ENCODE measurements at places on chromosomes 11 and 22.
A peak's percentile ranks its signal among the peaks of the same experiment; 100 is the strongest.

DNA sequence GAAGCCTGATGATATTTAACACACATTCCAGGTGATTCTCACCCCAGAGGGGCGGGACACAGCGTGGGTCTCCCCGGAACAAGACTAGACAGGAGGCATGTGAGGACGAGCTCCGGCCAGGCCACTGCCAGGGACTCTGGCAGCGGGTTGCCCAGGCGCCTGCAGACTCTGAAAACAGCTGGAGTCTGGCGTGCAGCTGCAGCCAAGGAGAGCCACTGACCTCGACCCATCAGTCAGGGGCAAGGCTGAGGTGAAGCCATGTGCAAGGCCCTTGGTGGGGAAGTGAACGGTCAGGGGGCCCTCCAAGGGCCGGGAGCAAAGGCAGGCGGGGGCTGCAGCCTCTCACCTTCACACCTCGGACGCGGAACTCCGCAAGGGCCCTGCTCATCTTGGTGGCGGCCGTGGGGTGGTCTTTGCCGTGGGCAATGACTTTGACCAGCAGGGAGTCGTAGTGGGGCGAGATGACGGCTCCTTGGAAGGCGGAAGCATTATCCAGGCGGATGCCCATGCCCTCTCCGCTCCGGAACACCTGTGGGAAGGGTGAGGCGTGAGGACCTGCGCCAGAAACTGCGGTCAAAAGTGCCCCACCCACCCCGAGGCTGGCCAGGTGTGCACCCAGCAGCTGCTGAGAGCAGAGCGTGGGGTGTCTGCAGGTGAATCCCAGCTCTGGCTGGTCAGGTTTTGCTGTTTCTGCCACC, 6.7 kb downstream of the LRFN4 start:
- no peaks in the 10 kb centered on the region for H3K27me3 ChIP-seq
- DNase-seq, result no peak
- no peaks in the 10 kb centered on the region for H3K36me3 ChIP-seq
- no peak overlapping the region for H3K27ac ChIP-seq

GRCh38 chr11:111795334-111795985, 29.3 kb upstream of the PPP2R1B start:
- H3K4me1 ChIP-seq, result no peaks in the 10 kb centered on the region
- DNase-seq, result no peak
- no peak overlapping the region for H3K27ac ChIP-seq
- H3K4me3 ChIP-seq, result no peak overlapping the region

DNA sequence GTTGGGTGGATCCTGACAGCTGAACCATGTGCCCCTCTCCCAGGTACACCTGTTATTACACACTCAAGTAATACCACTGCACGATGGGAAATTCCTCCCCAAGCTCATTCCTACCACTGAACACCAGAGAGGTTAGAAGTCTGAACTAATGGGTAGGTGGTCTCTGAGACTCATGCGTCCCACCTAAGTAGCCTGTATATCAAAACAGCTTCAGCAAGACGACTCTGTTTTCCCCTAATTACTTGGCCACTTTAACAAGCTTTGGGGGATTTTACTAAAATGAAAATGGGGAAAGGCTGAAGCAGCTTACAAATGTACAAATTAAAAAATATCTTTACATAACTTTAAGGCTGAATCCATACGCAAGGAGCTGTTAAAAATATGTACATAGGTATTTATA, 29.4 kb downstream of the LGR4 start:
- no peak overlapping the region for H3K27ac ChIP-seq
- no peak overlapping the region for H3K4me3 ChIP-seq
- DNase-seq, result no peak
- no peaks in the 10 kb centered on the region for H3K36me3 ChIP-seq

DNA sequence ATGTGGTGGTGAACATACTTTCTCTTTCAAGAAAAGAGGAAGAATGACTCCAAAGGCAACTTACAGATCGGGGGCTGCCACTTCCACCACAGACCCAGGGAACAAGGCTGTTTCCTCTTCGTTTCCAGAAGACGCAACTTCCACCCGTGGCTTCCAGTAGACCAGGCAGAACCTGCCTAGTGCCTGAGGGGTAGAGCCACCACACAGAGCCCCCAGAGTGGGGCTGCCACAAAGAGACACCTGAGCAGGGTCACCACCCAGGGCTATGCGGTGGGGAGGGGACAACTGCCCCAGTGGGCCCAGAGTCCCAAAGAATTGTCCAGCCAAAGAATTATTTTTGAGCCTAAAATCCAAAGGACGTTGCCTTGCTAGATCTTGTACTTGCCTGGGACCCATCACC, 16.7 kb upstream of the PHF21B start:
- no peaks in the 10 kb centered on the region for H3K4me1 ChIP-seq
- H3K4me3 ChIP-seq, result no peak overlapping the region
- H3K36me3 ChIP-seq, result no peaks in the 10 kb centered on the region
- H3K27ac ChIP-seq, result no peak overlapping the region

- no peaks in the 10 kb centered on the region for H3K27me3 ChIP-seq
- peaks cover 33% of the 10 kb centered on the region for H3K36me3 ChIP-seq
- H3K4me1 ChIP-seq, result peaks cover 4% of the 10 kb centered on the region
- H3K4me3 ChIP-seq, result peak overlapping the region; percentile 58
Measured at GRCh38 chr22:41681616-41682015, 7.1 kb downstream of the SNU13 start.

GRCh38 chr11:2118677-2119076, 20.5 kb downstream of the IGF2 start:
- H3K27ac ChIP-seq, result no peak overlapping the region
- no peaks in the 10 kb centered on the region for H3K27me3 ChIP-seq
- H3K4me1 ChIP-seq, result no peaks in the 10 kb centered on the region
- DNase-seq, result no peak
- no peak overlapping the region for H3K4me3 ChIP-seq

DNA sequence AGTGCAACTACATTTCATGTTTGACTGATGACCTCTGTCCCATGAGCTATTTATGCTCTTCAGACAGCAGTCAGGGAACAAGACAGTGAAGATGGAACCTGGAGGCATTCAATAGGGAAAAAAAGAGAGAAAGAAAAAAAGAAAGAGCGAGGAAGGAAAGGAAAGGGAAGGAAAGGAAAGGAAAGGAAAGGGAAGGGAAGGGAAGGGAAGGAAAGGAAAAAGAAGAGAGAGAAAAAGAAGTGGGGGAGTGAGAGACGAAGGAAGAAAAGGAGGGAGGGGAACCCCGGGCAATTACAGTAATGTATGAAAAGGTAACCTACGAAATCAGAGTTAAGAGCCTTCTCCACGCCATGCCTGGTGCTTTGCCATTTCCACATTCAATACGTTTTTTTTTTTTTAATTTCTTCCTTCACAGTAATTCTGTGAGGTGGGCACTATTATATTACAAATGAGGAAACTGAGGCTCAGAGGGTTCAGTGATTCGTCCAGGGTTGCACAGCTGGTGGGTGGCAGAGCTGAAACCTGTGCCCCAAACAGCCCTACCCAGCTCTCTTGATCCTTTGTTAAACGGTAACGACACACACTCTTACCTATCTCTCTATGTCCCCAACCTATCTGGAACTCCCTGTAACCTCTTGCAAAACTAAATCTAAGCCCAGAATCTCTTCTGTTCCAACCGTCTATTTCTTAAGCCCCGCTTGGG, 39.3 kb downstream of the ETS1 start:
- no peak for DNase-seq
- H3K27ac ChIP-seq, result peak overlapping the region; percentile 55
- H3K4me1 ChIP-seq, result peaks cover 13% of the 10 kb centered on the region
- H3K4me3 ChIP-seq, result peak overlapping the region; percentile 55

DNA sequence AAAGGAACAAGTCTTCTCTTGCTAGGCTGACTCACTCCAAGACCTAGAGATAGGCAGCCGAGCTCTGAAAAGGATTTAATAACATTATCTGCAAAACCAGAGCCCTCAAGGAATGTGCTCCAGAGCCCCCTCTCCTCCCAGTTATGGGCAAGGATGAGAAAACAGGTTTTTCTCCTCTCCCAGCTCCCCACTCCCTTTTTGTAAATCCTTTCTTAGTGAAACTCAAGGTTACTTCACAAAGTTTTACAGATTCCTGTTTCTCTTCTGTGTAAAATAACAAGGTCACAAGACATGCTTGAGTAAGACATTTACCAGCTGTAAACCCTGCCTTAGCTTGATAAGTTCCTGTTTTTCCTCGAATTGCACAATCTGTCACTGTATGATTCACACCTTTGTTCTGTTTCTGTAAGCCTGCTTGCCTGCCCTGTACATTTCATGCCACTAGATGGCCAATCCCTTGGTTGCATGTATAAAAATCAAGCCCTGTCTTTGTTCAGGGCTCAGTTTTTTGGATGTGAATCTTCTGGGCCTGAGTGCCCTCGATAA, 489.4 kb downstream of the KCNA4 start:
- no peak overlapping the region for H3K27ac ChIP-seq
- H3K36me3 ChIP-seq, result no peaks in the 10 kb centered on the region
- no peak for DNase-seq

GRCh38 chr11:68854273-68854958, 12.7 kb upstream of the CPT1A start:
- H3K27me3 ChIP-seq, result no peaks in the 10 kb centered on the region
- H3K4me1 ChIP-seq, result no peaks in the 10 kb centered on the region
- no peaks in the 10 kb centered on the region for H3K36me3 ChIP-seq
- H3K27ac ChIP-seq, result no peak overlapping the region
- peak overlapping the region; percentile 40 for H3K4me3 ChIP-seq

- H3K4me1 ChIP-seq, result no peaks in the 10 kb centered on the region
- no peak overlapping the region for H3K27ac ChIP-seq
- H3K27me3 ChIP-seq, result no peaks in the 10 kb centered on the region
- no peaks in the 10 kb centered on the region for H3K36me3 ChIP-seq
- H3K4me3 ChIP-seq, result no peak overlapping the region
- DNase-seq, result no peak
Measured at GRCh38 chr22:26124991-26125725, 44.1 kb upstream of the SEZ6L start.

DNA sequence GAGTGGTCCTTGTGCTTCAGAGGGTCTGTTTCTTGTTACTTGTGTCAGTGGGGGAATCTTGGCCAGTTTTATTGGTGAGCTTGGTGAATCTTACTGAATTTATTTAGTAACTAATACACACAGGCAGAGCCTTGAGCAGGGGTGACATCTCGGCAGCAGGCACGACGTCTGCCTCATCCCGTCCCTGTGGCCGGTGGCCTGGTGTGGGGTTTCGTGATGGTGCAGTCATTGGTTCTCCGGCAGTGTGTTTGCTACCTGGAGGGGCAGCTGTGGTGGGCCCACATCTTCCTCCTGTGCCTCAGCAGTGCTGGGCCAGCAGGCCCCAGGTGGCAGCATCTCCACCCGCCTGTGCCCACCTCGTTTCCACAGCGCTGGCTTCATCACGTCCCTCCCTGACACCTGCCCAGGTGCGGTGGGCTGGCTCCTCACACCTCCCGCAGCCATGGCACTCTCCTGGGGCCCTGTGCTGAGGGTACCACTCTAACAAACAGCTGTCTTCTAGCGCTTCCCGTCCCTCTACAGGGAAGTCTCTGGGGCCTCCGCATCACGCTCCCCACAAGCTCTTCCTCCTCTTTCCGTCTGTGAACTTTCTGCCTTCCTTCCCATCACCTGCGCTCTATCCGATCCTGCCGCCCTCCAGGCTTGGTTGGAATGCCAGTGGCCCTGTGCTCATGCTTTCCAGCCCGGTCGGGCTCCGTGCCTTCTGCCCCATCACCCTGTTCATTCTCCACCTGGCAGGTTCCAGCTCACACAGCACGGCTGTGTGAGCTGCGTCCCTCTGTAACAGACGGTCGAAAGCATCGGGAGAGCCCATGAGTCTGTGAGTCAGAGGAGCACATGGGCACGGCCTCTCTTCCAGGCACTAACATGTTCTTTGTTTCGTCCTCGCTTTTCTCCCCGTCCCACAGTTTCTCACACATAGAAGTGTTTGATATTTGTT, 203.4 kb downstream of the TBC1D22A start:
- no peak overlapping the region for H3K27ac ChIP-seq
- no peak overlapping the region for H3K4me3 ChIP-seq
- H3K27me3 ChIP-seq, result no peaks in the 10 kb centered on the region
- no peak for DNase-seq
- no peaks in the 10 kb centered on the region for H3K36me3 ChIP-seq

GRCh38 chr11:69662806-69663205, 12.3 kb downstream of the LTO1 start:
- H3K4me1 ChIP-seq, result no peaks in the 10 kb centered on the region
- no peak overlapping the region for H3K27ac ChIP-seq
- H3K27me3 ChIP-seq, result no peaks in the 10 kb centered on the region
- H3K36me3 ChIP-seq, result peaks cover 40% of the 10 kb centered on the region
- no peak for DNase-seq
- H3K4me3 ChIP-seq, result no peak overlapping the region

- H3K27ac ChIP-seq, result peak overlapping the region; percentile 79
- H3K27me3 ChIP-seq, result no peaks in the 10 kb centered on the region
- peak; percentile 57 for DNase-seq
- H3K4me3 ChIP-seq, result no peak overlapping the region
- no peaks in the 10 kb centered on the region for H3K4me1 ChIP-seq
Measured at GRCh38 chr22:38733724-38734381, 21.9 kb downstream of the SUN2 start.
